ENCODE measurements at places on chromosomes 13 and 19.

GRCh38 chr19:13051557-13052165 is 51.0 kb downstream of the LYL1 start:
- no peak for DNase-seq

GRCh38 chr13:83884141-83884540 is 1.9 kb upstream of the SLITRK1 start:
- DNase-seq, result no peak

- DNase-seq, result no peak
Observed at GRCh38 chr13:49998714-49999624, 2.1 kb downstream of the TRIM13 start.

DNA sequence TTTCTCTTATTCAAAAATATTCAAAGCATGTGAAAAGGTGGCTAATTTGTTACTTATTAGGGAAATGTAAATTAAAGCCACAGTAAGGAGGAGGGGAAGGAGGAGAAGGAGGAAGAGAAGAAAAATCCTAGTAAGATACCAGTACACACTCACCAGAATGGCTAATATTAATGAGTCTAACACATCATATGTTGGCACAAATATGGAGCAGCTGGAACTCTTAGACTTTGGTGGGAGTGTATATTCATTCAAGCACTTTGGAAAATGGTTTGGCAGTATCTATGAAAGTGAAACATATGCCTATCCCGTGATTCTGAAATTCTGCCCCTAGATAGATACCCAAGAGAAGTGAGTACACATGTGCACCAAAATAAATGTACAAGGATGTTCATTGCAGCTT is 38.1 kb upstream of the RGCC start:
- no peak for DNase-seq

- DNase-seq, result no peak
Observed at GRCh38 chr13:110266431-110266809, 40.5 kb downstream of the COL4A1 start.

DNA sequence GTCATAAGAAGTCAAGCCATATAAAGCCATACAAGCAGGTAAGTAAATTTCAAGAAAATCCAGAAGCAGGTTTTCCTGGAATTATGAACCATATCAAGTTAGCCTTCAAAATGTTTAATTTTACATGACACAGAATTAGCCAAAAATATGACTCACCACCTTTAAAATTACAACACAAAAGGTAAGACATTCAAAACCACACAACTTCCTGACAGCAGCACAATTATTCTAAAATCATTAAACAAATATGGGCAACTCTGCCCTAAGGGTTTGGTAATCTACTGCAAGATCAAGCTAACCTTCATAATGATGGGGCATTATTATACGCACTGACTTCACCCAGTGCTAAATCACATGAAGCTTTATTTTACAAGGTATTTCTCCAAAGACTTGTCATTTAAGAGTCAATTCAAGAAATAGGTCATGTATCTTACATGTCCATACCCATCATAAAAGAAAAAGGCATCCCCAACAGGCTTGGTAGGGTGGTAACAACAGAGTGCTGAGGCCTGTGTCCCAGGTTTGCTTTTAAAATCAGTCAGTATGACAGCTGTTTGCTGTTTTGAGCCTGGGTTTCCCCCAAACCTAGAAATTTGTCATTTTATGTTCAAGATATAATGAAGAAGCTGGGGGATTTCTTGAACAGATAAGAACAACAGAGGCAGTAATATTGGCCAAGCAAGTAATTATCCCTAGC is 15.2 kb downstream of the RCBTB1 start:
- DNase-seq, result no peak

GRCh38 chr13:95243207-95243606 is 58.0 kb downstream of the ABCC4 start:
- no peak for DNase-seq

- DNase-seq, result no peak
Observed at GRCh38 chr13:106814463-106814862, 246.5 kb upstream of the ARGLU1 start.

DNA sequence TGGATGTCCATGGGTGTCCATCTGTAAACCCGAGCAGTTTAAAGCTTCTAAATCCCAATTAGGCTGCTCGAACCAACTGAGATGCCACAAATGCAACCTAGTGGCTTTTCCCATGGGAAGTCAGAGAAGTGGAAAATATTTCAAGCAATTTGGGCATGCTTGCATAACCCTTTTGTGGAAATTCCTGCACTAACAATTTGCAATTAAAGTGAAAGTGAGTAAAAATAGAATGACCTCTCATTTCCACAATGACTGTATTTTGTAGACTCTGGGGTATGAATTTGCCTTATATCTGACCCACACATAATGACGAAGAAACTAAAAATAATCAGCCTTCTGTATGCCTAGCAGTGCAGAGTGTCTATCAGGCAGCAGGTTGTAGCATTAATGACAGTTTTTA is 91.8 kb upstream of the TSC22D1 start:
- DNase-seq, result no peak

GRCh38 chr13:43285933-43286597 is 262.7 kb downstream of the DNAJC15 start:
- no peak for DNase-seq

DNA sequence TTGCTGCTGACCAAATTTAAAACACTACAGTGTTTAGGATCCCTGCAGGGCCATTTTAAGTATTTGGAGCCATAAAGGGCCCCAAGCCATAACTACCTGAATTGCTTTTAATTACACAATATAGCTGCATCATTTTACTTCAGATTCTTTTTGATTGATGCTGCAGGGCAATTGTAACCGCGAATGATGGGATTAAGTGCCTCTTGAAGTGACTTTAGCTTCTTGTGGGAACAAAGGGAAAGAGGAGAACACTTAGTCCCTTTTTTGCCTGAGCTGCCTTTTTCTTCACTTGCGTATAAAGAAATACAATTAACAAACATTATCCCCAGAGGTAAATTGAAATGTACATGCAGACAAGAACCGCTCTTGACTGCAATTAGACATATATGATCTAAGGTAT is 228.5 kb downstream of the ZIC5 start:
- DNase-seq, result no peak

- no peak for DNase-seq
Observed at GRCh38 chr13:29846475-29847256, 3.8 kb downstream of the UBL3 start.
